Stimulated activated CD8-positive, alpha-beta memory T cell treated with anti-CD3 and anti-CD28 coated beads, Interleukin-2, amount 100 ng/mL, for 48 hours (primary cell): ENCODE measurements at places on chromosomes 12 and 14.
A peak's percentile ranks its signal among the peaks of the same experiment; 100 is the strongest.

GRCh38 chr14:72852194-72852593 is 41.7 kb downstream of the DPF3 start:
- no peak for DNase-seq

DNA sequence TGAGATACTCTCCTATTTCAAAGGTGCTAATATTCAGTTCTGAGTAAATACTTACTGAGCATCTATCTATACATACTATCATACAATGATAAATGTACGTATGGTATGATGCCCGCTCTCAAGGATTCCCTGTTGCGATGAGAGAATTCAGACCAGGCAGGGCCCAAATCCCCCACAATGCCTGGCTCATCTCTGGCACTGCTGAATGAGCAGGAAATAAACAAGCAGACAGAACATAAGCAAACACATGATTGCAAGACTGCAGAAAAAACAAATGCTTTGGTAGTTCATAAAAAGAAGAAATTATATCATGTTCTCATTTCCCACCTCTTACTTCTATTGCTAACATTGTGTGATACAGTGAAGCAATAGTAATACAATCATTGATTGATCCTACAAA is 77.2 kb upstream of the DUSP6 start:
- no peak for DNase-seq

GRCh38 chr12:131644481-131644880 is 66.4 kb upstream of the SFSWAP start:
- DNase-seq = no peak

- DNase-seq = no peak
These were observed 296.6 kb upstream of the PRICKLE1 start for GRCh38 chr12:42886160-42886559.

DNA sequence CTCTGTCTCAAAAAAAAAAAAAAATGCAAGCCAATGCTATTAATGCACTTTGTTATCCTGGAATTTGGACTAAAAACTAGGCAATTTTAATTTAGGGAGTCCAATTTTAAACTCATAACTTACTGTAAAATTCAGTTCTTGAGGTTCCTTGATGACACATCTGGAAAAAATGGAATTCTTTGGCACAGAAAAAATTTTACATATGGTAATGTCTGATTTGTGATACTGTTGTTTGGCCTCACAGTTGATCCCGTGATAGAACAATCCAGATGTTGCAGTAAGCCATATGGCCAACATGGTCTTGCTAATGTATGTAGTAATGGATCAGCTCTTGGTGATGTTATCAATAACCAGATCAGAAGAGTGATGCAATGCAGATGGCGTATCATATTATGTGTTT is 1089.8 kb downstream of the FLRT2 start:
- DNase-seq = no peak

- peak; percentile 65 for DNase-seq
These were observed 71.2 kb downstream of the LGMN start for GRCh38 chr14:92677087-92677668.

GRCh38 chr12:34395056-34396005 is 373.0 kb downstream of the ALG10 start:
- DNase-seq = no peak

DNA sequence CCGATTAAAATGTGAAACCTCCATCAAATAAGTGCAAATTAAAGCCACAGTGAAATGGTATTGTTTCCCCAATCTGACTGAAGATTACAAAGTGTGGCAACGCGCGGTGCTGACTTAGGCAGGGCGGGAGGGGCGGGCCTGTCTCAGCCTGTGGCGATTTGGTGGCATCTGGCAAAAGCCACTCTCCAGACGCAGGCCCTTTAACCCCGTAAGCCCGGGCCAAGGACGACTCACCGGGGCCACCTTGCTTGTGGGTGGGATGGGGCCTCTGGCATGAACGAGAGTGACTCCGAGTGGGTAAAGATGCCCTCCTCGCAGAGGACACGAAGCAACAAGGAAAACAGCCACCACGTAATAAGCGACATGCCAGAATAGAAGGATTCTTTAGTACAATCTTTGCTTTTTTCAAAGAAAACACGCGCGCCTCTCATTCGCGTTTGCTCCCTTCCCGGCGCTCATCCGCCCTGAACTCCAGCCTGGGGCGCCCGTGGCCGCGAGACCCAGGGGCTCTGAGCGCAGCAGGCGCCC is 815 bp downstream of the DEGS2 start:
- no peak for DNase-seq

DNA sequence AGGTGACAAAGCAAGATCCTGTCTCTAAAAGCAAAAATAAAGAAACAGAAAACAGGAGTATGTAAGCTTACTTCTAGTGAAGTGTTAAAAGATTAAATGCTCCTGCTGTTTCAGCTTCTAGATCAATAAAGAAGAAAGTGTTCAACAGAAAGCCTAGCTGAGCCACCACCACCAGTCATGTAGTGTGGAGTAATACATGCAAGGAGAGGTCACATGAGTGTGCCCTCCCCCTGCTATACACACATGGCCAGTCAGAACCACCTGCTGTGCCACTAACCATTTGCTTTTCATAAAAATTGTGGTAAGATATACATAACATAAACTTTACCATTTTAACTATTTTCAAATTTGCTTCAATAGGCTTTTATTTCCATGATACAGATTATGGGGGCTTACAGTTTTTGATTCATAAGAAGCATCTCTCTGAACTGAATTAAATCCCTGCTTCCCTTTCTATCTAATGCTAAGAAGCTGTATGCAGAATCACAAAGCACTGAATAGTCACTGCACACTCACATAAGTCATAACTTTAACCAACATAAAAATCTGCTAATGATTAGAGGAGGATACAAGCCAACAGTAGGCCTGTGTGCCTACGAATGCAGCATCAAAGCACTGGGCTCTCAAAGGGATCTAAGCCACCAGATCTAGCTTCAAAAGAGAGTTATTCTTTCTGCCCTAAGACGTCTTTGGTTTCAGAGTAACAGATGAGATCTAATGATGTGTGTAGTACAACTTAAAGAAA is 515.5 kb downstream of the C12orf50 start:
- DNase-seq = no peak

GRCh38 chr12:47900131-47901062 is 4.4 kb downstream of the VDR start:
- no peak for DNase-seq

DNA sequence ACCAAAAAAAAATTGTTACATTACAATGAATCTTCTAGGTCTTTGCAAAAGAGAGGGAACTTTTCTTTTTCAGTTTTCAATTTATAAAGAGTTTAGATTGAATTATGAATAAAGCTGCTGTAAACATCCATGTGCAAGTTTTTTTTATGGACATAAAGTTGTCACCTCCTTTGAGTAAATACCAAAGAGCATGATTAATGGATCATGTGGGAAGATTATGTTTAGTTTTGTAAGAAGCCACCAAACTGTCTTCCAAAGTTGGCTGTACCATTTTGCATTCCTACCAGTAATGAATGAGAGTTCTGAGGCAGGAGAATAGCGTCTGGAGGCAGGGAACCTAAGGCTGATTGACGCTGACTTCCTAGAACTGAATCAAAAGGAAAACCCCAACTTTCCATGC is 30.2 kb downstream of the LEMD3 start:
- no peak for DNase-seq

GRCh38 chr12:100476013-100476751 is 2.5 kb downstream of the NR1H4 start:
- no peak for DNase-seq

DNA sequence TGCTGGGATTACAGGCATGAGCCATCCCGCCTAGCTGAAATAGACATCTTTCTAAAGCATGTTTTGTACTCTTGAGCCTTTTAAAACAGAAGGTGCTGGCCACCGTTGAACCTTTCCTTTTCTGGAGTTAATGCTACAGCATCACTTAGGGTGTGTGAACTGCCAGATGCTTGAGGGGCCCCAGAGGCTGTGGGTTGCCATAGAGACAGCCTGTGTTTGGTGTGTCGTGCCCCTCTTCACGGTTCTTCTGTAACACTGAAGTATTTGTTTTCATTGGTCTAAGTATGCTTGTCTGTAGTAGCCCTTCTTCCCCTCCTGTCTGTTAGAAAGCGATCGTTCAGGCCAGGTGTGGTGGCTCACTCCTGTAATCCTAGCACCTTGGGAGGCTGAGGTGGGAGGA is 30.8 kb downstream of the PLEKHG3 start:
- DNase-seq = no peak

DNA sequence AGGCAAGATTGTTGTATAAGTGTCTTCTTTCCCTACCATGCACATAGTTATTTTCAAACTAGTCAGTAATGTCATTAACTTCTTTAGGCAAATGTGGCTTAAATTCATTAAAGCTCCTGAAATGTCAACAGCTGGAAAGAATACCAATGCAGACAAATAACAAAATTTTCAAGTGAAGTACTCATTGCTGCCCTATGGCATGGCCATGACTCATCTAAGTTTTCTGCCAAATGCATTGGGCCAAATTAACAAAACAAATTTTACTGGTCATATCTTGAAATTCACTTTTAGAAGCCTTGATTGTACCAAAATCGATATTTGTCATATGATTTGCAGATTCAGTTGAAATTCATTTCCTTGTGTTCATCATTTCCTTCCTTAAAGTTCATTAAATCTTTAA is 915.9 kb downstream of the SLC6A15 start:
- DNase-seq = no peak

GRCh38 chr12:128353301-128353700 is 86.3 kb downstream of the TMEM132C start:
- DNase-seq = no peak

DNA sequence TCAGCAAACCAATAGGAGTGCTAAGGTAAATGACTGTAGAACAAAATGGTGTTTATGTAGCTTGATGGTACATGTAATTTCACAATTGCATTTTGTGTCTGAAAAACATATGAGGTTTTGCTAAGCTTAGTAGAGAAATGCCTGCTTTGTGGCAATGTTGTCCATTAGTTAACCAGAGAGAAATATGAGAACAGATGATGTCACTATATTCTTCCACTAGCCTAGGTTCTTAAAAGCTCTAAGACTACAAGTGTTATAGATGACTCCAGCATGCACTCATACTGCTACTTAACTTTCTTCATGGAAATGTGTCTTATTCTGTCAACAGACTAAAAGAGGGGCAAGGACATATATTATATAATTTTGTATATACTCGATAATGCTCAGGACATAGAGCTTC is 309.4 kb downstream of the APAF1 start:
- no peak for DNase-seq

DNA sequence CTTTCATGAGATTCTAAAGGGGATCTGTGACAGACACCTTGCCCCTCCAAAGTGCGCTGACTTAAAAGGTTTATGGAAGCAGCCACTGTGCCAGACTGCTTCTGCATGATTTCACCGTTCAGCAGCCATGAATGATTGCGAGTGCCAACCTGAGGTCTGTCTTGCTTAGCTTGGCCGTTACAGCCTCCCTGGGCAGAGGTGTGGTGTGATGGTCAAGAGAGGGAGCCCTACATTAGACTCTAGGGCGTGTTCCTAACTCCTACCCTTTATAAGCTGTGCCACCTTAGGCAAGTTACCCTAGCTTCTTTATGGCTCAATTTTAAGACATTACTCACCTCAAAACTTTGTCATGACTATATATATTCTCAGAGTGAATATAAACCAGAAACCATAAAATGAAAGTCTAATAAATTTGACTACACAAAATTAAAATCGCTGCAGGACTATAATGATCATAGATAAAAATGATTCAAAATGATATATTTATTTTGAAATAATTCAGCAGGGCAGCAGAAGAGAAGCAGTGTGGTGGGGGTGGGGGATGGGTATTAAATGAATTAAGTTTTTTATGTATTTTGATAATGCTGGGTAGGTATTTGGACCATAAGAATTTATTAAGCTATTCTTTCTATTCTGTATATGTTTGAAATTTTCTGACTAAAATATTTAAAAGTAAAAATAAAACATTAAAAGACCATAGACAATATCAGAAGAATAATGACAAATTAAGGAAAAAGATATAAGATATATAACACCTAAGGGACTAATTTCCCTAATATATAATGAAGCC is 47.7 kb upstream of the MBIP start:
- no peak for DNase-seq

DNA sequence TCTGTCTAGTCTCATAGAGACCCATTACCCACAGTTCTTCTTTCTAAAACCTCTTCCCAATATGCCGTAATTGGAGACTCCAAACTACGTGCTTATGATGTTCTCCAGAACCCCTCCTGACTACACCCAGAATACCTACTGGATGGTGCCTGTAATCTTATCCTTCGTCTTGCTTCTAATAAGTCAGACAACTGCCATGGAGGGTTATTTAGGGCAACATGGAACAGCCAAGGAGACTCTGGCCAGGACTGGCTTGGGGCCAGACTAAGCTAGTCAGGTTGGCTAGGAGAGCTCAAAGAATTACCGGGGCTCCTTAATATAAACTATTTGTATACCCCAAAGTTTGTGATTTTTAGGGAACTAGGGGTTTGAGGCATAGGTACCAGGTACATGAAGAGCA is 6.8 kb downstream of the PFKM start:
- no peak for DNase-seq

DNA sequence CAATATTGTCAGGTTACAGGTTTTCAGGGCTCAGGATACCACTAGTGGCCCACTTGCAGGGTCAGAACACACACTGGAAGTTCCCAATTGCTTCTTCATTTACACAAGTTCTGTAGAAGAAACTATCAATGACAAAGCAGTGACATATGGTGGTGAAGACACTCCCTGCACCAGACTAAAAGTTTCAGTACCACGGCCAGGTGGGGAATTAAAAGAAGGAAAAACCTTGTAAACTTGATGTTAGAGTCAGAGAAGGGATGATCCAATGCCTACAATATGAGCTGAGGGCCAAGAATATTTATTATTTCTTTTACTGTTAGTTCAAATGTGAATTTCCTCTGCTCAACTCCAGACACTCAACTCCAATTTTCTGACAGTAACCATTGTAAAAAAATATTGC is 31.8 kb upstream of the CHST11 start:
- DNase-seq = no peak

DNA sequence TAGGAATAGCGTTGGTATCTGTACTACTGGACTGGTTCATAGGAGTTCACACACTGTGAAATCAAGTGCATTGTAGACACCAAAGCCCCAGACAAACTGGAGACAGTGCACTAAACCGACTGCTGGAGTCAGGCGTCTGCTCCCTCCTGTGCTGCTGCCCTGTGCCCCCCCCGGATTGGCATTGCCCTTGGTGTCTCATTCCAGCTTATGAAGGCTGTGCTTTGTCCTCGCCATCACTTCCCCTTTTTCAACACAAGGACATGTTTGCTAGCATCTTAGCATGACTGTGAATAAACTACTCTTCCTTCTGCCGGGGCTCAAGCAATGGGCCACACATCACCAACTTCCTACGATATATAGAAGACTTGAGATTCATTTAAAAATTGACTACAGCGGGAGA is 84.0 kb downstream of the TMCC3 start:
- no peak for DNase-seq

GRCh38 chr12:77167801-77168200 is 102.4 kb upstream of the E2F7 start:
- no peak for DNase-seq

DNA sequence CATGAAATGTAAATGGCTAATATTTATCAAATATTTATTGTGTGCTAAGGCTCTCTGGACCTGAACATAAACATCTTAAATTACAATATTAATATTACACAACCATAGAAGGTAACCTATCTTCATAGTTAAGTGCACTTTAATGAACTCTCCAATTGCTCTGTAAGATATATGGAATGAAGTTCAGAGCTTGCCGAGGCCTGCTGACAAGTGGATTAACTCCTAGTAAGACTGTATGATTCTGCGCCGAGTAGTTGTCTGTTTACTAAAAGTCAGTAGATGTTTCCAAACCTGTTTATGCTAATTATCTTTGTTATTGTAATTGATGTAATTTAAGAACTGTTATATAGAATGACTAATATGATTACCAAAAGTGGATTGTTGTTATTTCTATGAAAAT is 77.2 kb downstream of the PTPRR start:
- no peak for DNase-seq

- no peak for DNase-seq
These were observed 38.5 kb downstream of the C12orf75 start for GRCh38 chr12:105369014-105369413.
